Nephron progenitor cell (in vitro differentiated cells): ENCODE measurements at places on chromosomes 3 and 15.
A peak's percentile ranks its signal among the peaks of the same experiment; 100 is the strongest.

GRCh38 chr15:80846031-80846815, 67.1 kb downstream of the CEMIP start:
- peaks cover 11% of the 10 kb centered on the region for H3K27me3 ChIP-seq
- no peak overlapping the region for H3K4me3 ChIP-seq
- DNase-seq = no peak
- no peaks in the 10 kb centered on the region for H3K36me3 ChIP-seq
- H3K27ac ChIP-seq = no peak overlapping the region

DNA sequence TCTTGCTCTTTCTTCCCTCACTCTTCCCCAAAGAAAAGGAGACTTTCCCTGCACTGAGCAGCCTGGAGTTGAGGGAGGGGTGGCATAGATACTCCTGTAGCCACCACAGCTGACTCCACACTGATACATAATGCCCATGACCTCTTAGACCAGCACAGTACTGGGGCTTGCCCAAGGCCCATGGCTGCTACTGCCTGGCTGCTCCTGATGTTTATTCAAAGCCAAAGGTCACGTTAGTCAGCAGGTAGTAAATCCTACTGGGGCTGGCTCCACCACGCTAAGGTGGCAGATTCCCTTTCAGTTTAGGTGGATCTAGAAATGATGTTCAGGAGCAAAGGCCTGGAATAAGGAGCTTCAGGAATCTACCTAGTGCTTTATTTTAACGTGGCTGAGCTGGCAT, 212.7 kb downstream of the C3orf38 start:
- H3K27me3 ChIP-seq = no peaks in the 10 kb centered on the region
- H3K4me1 ChIP-seq = peaks cover 20% of the 10 kb centered on the region
- no peak overlapping the region for H3K27ac ChIP-seq

DNA sequence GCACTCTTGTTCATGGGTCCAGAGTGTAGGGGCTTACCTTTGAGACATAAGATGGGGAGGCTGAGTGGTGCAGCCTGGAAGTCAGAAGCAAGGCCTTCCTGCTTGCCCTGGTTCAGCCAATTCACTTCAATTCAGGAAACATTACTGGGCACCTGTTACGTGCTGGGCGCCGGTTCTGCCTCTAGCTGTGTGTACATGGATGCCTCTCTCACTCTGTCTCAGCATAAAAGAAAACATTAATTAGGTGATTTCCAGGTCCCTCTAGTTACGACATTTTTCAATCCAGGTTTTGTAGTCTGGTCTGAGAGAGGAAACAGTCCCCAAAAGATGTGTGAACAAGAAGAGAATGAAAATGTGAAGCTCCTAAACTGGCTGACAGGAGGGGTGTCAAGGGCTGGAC, 1.2 kb downstream of the RTP1 start:
- H3K27me3 ChIP-seq = peaks cover 19% of the 10 kb centered on the region
- no peaks in the 10 kb centered on the region for H3K36me3 ChIP-seq
- DNase-seq = no peak
- H3K4me1 ChIP-seq = no peaks in the 10 kb centered on the region
- no peak overlapping the region for H3K27ac ChIP-seq
- H3K4me3 ChIP-seq = no peak overlapping the region

- no peaks in the 10 kb centered on the region for H3K4me1 ChIP-seq
- no peaks in the 10 kb centered on the region for H3K27me3 ChIP-seq
- H3K27ac ChIP-seq = no peak overlapping the region
- H3K36me3 ChIP-seq = no peaks in the 10 kb centered on the region
- no peak overlapping the region for H3K4me3 ChIP-seq
These were observed 280.3 kb downstream of the ZPLD1 start for GRCh38 chr3:102715030-102715697.

GRCh38 chr15:65612949-65613744, 2.2 kb upstream of the INTS14 start:
- H3K27me3 ChIP-seq = peaks cover 7% of the 10 kb centered on the region
- peak overlapping the region; percentile 51 for H3K27ac ChIP-seq
- H3K4me1 ChIP-seq = peaks cover 44% of the 10 kb centered on the region
- H3K36me3 ChIP-seq = peaks cover 8% of the 10 kb centered on the region
- no peak overlapping the region for H3K4me3 ChIP-seq
- no peak for DNase-seq

- H3K36me3 ChIP-seq = peaks cover 23% of the 10 kb centered on the region
- no peak overlapping the region for H3K4me3 ChIP-seq
- no peak for DNase-seq
- peaks cover 47% of the 10 kb centered on the region for H3K4me1 ChIP-seq
- H3K27ac ChIP-seq = no peak overlapping the region
- peaks cover 3% of the 10 kb centered on the region for H3K27me3 ChIP-seq
These were observed 12.6 kb downstream of the RORA start for GRCh38 chr15:61216519-61216918.

- H3K27me3 ChIP-seq = no peaks in the 10 kb centered on the region
- peaks cover 13% of the 10 kb centered on the region for H3K36me3 ChIP-seq
- H3K27ac ChIP-seq = peak overlapping the region; percentile 71
- no peak for DNase-seq
- H3K4me3 ChIP-seq = no peak overlapping the region
These were observed 84.5 kb downstream of the TRAK1 start for GRCh38 chr3:42175386-42176240.

GRCh38 chr3:58535531-58536500, 1.2 kb downstream of the ACOX2 start:
- DNase-seq = peak; percentile 35
- H3K36me3 ChIP-seq = no peaks in the 10 kb centered on the region
- H3K27me3 ChIP-seq = peaks cover 10% of the 10 kb centered on the region
- peaks cover 56% of the 10 kb centered on the region for H3K4me1 ChIP-seq
- peak overlapping the region; percentile 81 for H3K27ac ChIP-seq
- peak overlapping the region; percentile 7 for H3K4me3 ChIP-seq

- peak overlapping the region; percentile 58 for H3K4me3 ChIP-seq
- H3K4me1 ChIP-seq = peaks cover 73% of the 10 kb centered on the region
- H3K27me3 ChIP-seq = peaks cover 3% of the 10 kb centered on the region
- peaks cover 42% of the 10 kb centered on the region for H3K36me3 ChIP-seq
- peak overlapping the region; percentile 88 for H3K27ac ChIP-seq
These were observed 164.0 kb upstream of the NR2F2 start for GRCh38 chr15:96166223-96167200.

- H3K4me1 ChIP-seq = peaks cover 27% of the 10 kb centered on the region
- DNase-seq = no peak
- no peak overlapping the region for H3K4me3 ChIP-seq
- peaks cover 6% of the 10 kb centered on the region for H3K27me3 ChIP-seq
These were observed 290.2 kb upstream of the KCNMB2 start for GRCh38 chr3:178246004-178246403.

DNA sequence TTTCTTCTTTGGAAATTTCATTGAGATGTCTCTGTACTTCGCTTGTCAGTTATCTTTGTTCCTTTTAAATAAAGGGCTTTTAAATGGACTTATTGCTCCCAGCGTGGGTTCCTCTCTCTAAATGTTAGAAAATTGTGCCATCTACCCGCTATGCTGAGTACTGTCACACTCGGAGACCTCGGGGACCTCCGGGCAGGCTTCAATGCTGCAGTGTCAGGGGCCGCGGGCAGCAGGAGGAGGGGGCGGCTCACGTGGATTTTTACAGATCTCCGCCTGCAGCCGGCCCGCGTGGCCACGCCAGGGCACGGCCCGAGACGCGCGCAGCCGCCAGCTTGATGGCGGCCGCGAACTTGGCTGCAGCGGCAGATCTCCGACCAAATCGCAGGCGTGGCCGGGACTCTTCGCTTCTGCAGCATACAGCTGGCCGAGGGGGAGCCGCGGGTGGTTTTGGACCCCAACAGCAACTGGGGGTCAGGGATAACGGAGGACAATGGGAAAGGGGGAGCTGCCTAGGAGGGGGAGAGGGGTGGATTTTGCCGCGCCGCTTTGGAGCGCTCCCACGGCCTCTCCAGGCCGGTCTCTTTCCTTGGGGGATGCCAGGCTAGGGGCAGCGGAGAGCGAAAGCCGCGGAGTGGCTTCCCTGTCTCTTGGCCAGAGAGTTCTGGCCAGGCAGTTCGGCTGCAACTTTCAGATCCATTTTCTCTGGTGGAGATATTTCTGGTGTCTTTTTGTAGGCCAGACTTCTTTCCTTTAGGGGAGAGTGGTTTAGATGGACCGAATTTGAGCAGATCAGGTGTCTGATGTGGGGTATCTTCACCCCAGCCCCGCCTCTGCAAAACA, 15.3 kb downstream of the NR2F2 start:
- H3K4me1 ChIP-seq = peaks cover 98% of the 10 kb centered on the region
- H3K36me3 ChIP-seq = peaks cover 41% of the 10 kb centered on the region
- peak overlapping the region; percentile 97 for H3K4me3 ChIP-seq
- H3K27ac ChIP-seq = peak overlapping the region; percentile 98
- peaks cover 34% of the 10 kb centered on the region for H3K27me3 ChIP-seq
- DNase-seq = peak; percentile 74

- no peaks in the 10 kb centered on the region for H3K36me3 ChIP-seq
- no peak overlapping the region for H3K27ac ChIP-seq
- no peak for DNase-seq
- H3K27me3 ChIP-seq = peaks cover 24% of the 10 kb centered on the region
These were observed 26.9 kb upstream of the SEC62 start for GRCh38 chr3:169939751-169940150.

DNA sequence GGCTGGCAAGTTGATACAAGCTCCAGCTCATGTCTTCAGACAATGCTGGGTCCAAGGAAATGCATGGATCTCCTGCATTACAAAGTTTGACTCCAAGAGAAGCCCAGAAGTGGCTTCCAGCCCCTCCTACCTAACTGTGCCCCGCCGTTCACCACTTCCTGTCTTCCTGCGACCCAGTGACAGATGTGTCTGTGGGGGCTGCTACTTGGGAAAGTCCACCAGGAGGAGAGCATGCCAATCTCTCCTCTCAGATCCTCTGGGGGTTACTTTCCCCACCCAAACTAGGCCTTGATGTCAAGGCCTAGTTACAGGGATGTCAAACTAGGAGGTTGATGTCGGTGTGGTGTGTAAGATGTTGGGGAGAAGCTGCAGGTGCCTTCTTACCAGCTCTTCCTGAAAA, 133.6 kb upstream of the RASGRP1 start:
- no peak overlapping the region for H3K4me3 ChIP-seq
- no peak for DNase-seq

- peaks cover 7% of the 10 kb centered on the region for H3K27me3 ChIP-seq
- H3K4me3 ChIP-seq = no peak overlapping the region
- peak overlapping the region; percentile 92 for H3K27ac ChIP-seq
- DNase-seq = no peak
- peaks cover 59% of the 10 kb centered on the region for H3K4me1 ChIP-seq
These were observed 292.0 kb upstream of the C2CD4B start for GRCh38 chr15:62457100-62457499.

GRCh38 chr15:77030048-77030927, 35.4 kb downstream of the PSTPIP1 start:
- H3K36me3 ChIP-seq = no peaks in the 10 kb centered on the region
- H3K4me1 ChIP-seq = peaks cover 27% of the 10 kb centered on the region
- H3K27ac ChIP-seq = no peak overlapping the region
- peaks cover 4% of the 10 kb centered on the region for H3K27me3 ChIP-seq
- H3K4me3 ChIP-seq = no peak overlapping the region
